ENCODE measurements at places on chromosomes 5 and 9. TPM values are rescaled to one million over a fixed set of nuclear protein-coding genes. Genes with fewer than 3 reads are reported as not detected.

DNA sequence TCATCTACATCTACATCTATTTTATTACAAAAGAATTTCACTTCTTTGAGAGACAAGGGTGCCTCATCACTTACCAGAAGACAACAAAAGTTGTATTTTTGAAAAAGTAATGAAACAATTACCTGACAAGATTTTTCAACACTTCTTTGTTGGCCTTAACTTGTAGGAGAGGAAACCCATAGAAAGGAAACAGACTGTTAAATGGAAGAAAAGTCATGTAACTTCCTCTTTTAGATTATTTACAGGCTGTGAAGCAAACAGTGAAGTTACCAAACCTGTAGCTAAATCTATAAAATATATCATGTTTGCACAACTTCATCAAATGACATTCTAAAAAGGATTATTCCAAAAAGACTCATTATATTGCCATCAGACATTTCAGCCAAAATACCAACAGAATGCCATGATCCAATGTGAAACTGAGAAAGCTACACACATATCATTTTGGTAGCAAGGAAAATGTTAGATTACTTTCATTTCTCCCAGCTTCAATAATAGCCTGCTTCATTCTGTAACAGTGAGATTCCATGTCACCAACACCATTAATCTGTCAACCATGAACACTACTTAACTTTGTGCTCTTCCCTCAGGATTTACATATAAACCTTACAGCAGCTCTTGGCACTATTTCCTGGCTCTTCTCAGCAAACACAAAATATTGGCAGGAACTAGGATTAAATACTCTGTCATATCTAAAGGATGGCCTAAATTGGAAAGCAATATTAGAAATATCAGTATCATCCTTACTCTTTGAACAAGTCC, 122.5 kb downstream of the MCTP1 start:
- H3K4me1 ChIP-seq = no peaks in the 10 kb centered on the region
- H3K4me3 ChIP-seq = no peak overlapping the region
- H3K36me3 ChIP-seq = no peaks in the 10 kb centered on the region
- no peaks in the 10 kb centered on the region for H3K27me3 ChIP-seq
- no peak for DNase-seq

GRCh38 chr9:117412841-117413240, 2.0 kb downstream of the ASTN2 start:
- no peak overlapping the region for H3K27ac ChIP-seq
- peaks cover 89% of the 10 kb centered on the region for H3K27me3 ChIP-seq
- H3K4me3 ChIP-seq = no peak overlapping the region
- no peaks in the 10 kb centered on the region for H3K36me3 ChIP-seq
- peak; percentile 78 for DNase-seq

GRCh38 chr9:3240656-3241268, 285.0 kb downstream of the RFX3 start:
- peak; percentile 67 for DNase-seq
- peaks cover 11% of the 10 kb centered on the region for H3K4me1 ChIP-seq
- H3K4me3 ChIP-seq = no peak overlapping the region
- no peaks in the 10 kb centered on the region for H3K27me3 ChIP-seq
- no peaks in the 10 kb centered on the region for H3K36me3 ChIP-seq
- no peak overlapping the region for H3K27ac ChIP-seq

DNA sequence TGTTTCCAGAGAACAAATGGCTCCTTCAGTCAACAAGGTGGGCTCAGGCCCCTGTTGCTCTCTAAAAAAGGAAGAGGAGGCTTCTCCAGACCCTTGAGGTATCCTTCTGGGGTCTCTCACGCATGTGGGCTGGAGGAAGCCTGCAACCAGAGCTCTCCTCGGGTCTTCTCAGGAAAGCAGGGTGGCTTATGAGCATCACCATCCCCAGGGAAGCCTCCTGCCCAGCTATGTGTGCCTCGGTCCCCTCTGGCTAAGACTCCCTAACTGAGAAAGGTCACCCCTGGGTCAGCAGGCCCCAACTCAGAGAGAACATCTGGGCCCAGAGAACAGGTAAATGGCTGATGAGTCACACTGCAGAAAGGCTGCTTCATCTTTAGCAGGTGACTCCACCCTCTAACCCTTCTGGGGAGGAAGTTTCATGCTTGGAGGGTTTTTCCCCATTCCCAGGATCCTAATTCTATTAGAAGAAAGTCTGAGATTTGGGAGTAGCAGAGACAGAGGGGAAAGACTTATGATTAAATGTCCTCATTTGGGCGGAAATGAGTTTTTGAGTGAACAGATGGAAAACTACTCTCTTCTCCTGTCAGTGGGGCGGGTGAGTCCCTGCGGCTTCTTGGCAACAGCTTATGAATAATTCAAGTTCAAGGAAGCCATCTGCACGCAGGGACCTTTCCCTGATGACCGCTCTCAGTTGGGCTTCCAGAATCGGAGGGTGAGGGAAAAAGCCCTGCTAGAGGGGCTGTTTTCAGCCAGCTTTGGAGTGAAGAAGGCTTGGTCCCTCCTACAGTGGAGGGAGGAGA, 41.9 kb downstream of the TGFBI start:
- H3K27me3 ChIP-seq = no peaks in the 10 kb centered on the region
- H3K36me3 ChIP-seq = no peaks in the 10 kb centered on the region
- DNase-seq = peak; percentile 76
- no peaks in the 10 kb centered on the region for H3K4me1 ChIP-seq
- no peak overlapping the region for H3K4me3 ChIP-seq

DNA sequence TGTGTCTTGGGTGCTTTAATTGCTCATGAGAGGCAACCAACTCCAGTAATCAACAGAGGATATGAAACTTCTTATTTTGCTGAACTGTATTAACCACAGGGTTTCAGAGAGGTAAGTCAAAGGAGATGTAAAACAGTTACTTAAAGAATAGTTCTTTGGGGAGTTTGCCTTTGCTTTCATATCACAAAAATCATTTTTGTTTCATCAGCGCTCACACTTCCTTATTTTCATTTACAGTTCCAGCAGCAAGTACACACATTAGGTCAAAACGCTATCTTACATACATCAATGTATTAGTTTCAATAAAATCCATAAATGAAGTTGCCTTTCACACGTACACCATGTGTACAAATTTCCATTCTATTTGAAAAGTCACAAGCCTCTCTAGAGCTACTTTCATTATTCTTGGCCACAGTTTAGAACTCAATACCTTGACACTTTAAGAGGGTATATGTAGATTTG, 50.1 kb downstream of the ST8SIA4 start:
- H3K4me1 ChIP-seq = peaks cover 25% of the 10 kb centered on the region
- DNase-seq = no peak
- no peaks in the 10 kb centered on the region for H3K36me3 ChIP-seq
- no peak overlapping the region for H3K4me3 ChIP-seq
- H3K27ac ChIP-seq = peak overlapping the region; percentile 39
- no peaks in the 10 kb centered on the region for H3K27me3 ChIP-seq

DNA sequence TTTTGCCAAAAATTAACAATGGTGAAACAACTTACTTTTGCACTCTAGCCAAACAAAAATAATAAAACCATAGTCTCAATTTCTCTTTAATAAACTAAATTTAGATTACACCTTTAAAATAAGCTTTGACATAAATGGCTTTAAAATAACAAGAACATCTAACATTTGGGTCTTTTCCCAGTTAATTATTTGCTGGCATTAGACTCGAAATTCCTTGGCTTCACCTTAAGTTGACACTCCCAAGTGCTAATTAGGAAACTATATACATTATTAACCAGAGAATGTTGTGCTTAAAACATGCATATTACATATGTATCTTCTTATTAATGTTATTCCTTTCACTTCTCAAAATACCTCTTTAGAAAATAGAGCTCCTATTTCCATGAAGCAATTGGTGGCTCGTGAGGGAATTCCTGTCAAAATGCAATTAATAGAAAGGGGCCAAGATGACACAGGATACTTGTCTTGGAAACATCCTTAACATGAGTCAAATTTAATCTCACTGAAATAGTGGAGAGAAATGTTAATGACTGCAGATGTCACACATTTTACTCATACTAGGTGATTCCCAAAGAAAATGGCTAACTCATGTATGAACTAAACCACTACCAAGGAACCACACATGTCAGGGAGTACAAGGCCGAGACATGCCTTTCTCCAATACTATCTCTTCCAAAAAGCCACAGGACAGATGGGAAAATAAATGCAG, 932.9 kb upstream of the DMAC1 start:
- no peaks in the 10 kb centered on the region for H3K27me3 ChIP-seq
- H3K4me3 ChIP-seq = no peak overlapping the region
- H3K4me1 ChIP-seq = peaks cover 11% of the 10 kb centered on the region

DNA sequence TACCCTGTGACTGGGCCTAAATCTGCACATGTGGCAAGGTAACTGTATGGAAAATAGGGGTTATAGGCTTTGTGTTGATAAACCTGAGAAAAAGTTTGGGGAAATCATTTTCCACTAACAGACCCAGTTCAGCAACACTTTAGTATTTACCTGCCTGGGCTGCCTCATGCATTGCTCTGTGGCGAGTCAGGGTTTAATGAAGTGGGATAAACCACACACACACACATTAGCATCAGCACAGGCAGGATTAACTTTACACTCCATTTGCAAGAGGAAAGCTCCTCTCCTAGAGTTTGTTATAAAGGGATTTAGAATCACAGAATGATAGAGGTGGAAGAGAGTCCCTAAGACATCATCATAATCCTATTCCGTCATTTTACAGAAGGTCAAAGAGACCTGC, 20.0 kb upstream of the ZCCHC7 start:
- no peaks in the 10 kb centered on the region for H3K36me3 ChIP-seq
- H3K4me1 ChIP-seq = no peaks in the 10 kb centered on the region
- H3K27me3 ChIP-seq = no peaks in the 10 kb centered on the region
- no peak overlapping the region for H3K27ac ChIP-seq
- no peak for DNase-seq
- no peak overlapping the region for H3K4me3 ChIP-seq

Gene PCDHA6
- 0.76 TPM for total RNA-seq
